GM04503 (cell line): ENCODE measurements at places on chromosomes 2 and 18.

DNA sequence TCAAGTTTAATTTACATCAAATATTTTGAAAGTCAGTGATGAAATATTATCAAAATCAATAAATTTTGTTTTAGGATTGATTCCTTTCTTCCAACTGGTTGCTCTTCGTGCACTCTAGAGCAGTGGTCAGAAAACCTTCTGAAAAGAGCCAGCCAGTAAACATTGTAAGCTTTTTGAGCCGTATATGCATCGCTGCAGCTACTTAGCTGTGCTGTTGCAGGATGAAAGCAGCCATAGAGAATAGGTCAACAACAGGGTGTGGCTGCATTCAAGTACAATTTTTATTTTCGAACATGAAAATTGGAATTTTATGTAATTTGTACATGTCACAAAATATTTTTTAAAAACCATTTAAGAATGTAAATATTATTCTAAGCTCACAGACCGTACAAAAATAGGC is 94.9 kb downstream of the MGAT5 start:
- DNase-seq: no peak

GRCh38 chr2:12980817-12981216 is 264.1 kb downstream of the TRIB2 start:
- DNase-seq: no peak

- no peak for DNase-seq
Measured at GRCh38 chr18:41543815-41544214, 411.2 kb upstream of the PIK3C3 start.

DNA sequence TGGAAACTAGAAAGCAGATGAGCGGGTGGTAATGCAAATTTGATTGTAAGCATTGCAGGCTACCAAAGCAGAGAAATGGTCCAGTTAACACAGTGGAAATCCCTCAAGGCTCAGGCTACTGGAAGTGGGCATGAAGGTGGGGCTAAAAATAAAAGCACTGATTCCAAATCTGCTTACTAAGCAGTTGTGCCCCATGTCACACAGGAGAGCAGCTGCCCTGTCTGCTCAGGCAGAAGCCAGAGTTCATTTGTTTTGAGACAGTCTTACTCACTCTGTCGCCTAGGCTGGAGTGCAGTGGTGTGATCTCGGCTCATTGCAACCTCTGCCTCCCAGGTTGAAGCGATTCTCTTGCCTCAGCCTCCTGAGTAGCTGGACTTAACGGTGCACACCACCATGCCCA is 42.5 kb upstream of the TSPYL6 start:
- no peak for DNase-seq

- no peak for DNase-seq
Measured at GRCh38 chr2:132977812-132978529, 308.0 kb upstream of the LYPD1 start.

DNA sequence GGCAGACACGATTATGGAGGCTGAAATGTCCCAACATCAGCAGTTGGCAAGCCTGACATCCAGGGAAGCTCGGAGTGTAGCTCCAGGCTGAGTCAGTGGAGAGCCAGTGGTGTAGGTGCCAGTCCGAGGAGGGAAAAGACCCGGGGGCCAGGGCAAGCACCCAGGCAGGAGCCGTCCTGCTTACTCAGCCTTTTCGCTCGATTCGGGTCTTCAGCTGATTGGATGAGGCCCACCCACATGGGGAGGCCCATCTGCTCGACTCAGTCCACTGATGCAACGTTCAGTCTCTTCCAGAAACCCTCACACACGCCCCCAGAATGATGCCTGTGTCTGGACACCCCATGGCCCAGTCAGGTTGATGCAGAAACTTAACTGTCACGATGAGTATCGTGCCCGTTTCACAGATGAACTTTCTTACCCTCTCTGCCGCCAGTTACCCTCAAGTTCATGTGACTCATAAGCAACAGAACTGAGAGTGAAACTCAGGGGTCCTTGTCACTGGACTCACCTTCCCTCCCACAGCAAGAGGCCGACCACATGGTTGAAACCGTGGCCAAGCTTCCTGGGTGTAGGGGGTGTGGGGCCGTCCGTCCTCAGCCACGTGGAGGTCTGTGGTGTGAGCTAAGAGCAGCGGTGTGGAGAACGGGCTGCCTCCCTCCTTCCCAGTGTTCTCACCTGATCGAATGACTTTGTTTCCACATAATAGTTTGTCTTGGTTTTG is 197.4 kb upstream of the HDAC4 start:
- DNase-seq: no peak

DNA sequence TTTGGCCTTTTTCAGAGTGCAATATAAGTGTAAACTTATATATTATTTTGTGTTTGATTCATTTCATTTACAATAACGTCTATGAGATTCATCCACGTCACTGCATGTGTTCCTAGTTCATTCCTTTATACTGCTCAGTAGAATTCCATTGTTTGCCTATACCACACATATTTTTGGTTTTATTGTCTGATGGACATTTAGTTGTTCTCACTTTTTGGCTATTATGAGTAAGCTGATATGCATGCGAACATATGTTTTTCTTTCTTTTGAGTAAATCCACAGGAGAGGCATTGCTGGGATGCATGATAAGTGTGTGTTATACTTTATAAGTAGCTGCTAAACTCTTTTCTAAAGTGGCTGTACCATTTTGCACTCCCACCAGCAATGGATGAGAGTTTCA is 314.8 kb upstream of the HS6ST1 start:
- DNase-seq: no peak

DNA sequence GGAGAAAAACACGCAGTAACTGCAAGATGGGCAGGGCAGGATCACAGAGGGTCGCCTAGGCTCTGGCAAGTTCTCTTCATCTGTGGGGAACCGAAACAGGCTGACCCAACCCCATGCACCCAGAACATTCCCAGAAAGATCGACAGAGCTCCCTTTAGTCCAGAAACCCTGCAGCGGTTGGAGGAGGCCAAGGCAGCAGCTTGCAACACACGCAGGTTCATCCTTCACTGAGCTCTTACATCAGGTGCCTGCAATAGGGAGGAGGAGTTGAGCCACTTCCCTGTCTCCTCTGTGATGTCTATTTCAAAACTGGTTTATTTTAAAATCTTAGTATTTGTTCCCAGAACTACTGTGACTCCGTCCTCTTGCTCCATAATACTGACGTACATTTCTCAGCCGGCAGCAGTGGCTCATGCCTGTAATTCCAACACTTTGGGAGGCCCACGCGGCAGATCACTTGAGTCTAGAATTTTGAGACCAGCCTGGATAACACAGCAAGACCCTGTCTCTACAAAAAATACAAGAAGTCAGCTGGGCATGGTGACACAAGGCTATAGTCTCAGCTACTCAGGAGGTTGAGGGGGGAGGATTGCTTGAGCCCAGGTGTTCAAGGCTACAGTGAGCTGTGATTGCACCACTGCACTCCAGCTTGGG is 11.5 kb upstream of the SLC11A1 start:
- DNase-seq: peak; percentile 25

DNA sequence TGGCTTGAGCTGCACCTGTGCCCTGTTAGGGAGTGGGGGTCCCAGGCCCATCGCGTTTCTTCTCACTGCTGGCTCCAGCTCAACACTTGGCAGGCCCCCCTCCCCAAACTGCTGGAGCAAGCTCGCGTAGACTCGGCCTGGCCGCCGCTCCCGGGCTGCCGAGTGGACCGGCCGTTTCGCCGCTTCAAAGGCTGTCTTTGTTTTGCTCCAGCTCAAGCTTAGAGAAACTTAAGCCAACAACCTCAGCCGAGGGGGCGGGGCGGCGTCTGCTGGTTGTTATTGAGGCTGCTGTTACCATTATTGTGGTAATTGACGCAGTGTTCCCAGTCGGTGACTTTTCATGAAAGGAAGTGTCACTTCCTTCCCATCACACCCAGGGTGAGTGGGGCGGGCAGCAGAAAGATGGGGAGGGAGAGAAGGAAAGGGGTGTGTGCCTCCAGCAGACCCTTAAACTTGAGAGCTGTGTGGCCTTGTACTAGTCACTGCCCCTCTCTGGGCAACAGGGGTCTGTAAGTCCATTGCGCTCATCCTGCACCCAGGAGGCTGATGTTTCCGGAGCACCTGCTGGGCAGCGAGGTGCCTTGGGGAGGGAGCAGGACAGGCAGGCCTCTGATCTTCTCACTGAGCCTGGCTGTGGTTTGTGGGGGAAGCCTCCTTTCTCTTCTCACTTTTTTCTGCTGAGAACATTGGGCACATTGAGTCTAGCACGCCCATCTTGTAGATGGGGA is 2.1 kb downstream of the ARID5A start:
- DNase-seq: no peak

DNA sequence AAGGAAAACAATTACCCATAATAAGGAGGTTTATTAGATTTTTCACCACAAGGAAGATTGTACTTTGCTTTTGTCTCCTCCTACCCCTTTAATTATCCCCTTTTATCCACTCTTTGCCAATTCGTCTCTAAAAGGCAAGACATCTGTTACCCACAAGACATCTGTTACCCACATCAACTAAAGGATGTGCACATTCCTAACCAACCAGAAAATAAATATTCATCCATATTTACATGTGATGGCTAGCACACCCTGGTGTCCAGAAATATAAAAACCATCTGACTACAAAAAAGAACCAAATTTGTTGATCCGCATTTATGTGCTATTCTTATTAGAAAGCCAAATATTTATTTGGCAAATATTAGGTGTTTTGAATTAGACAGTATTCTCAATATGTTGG is 35.7 kb downstream of the ACVR1C start:
- DNase-seq: peak; percentile 14

GRCh38 chr2:54709336-54709809 is 14.1 kb upstream of the EML6 start:
- DNase-seq: no peak

- DNase-seq: no peak
Measured at GRCh38 chr18:43650426-43650825, 373.1 kb upstream of the SYT4 start.

GRCh38 chr2:233416706-233417105 is 62.4 kb downstream of the DGKD start:
- no peak for DNase-seq

- peak; percentile 14 for DNase-seq
Measured at GRCh38 chr18:12703664-12704063, 822 bp downstream of the PSMG2 start.

GRCh38 chr2:33122726-33123125 is 176.0 kb downstream of the LTBP1 start:
- DNase-seq: no peak

DNA sequence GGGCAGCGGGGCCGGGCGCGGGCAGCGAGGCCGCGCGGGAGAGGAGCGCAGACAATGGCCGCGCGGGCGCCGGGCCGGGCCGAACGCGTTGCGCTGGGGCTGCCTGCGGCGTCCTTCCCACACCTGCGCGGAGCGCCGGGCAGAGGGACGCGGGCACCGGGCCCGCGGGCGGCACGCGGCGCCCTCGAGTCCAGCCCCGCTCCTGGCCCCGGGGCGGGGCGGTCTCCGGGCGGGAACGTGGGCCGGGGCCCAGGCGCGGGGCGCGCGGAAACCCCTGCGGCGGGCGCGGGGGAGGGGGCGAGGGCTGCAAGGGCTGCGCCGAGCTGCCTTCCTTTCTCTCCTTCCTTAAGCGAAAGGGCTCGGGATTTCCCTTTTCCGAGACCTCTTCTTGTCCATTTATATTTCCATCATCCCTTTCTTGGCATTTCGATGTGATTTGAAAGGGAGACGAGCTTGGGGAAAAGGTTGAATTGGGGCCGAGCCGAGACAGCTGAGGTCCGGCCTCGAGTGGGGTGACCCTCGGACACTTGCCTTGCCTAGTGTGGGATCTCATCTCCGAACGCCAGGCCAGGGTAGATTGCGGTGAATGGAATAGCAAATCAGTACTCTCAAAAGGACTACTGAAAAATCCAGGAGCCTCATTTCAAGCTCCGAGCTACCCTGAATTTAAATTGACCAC is 676 bp downstream of the KLHL23 start:
- DNase-seq: no peak

DNA sequence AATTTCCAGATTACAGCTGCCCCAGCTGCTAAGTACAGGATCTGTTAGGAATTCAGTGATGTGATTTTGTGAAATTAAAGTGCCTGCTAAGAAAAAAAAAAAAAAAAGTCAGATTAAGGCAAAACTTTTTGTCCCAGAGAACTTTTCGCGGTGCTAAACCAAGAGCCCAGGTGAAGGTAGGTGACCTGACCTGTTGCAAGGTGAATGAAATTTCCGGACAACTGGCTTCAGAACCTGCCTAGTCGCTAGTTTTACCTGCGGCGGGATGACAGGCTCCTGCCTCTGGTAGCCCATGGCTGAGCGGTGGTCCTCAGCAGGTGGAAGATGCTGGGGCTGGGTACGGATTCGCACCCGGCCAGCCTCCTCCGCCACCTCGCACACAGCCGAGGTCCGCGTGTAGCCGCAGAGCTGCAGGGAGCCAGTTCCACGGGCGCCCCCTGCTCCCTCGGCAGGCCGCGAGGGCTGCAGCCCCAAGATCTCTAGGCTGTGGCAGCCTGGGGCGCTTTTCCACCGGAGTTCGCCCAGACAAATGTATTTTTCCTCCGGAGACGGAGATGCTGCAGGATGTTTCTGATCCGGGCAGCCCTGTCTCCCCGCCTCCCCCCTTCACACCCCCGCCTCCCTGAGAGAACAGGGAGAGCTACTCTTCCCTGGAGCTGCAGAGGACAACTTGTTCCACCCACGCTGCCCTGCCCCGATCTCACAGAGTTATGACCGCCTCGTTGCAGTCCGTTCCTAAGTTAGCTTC is at the start of gene SLC38A11:
Gene SLC38A11, minus strand, starts transcription at position 572 of the 748 bp plus-strand sequence. Its CDS starts 278 bp downstream, at position 294.
- no peak for DNase-seq

DNA sequence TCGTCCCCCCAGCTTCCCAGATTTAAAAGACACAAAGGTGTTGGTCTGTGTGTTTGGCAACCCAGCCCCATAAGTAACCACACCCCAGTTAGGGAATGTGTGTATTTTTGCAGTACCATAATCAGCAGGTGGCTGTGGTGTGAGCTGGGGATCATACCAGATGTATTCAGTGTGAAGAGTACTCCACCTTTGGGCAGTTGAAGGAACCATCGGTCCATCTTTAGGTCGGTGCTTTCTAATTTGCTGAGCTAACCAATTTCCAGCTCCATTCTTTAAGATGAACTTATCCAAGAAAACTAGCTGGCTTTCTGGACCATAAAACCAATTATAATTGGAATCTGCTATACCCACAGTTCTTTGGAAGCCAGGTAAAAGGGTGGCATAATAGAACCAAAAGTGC is 3.2 kb downstream of the DSEL start:
- DNase-seq: no peak

GRCh38 chr18:31954349-31954748 is 11.4 kb upstream of the TRAPPC8 start:
- no peak for DNase-seq

GRCh38 chr2:233422050-233422639 is 67.9 kb downstream of the DGKD start:
- DNase-seq: no peak

DNA sequence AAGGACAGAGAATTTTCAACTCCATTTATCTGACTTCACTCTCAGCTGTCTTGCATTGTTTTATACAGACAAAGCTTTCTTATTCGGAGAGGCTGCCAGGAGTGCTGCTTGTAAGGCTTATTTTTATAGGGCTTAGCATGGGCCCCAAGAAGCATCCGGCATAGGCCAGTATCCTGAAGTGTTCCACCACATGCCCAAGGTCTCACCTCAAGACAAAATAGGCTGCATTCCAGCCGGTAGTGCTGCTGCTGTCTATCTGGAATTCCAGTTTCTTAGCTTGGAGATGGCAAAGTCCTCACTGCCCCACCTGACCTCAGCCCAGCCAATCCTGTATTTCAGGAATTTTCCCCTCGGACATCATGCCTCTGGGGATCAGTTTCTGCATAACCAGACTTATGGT is 47.6 kb upstream of the MCFD2 start:
- DNase-seq: no peak
